ENCODE measurements at places on chromosomes 11 and 22.

GRCh38 chr22:31752096-31752847 lies 1.5 kb upstream of the DEPDC5 start:
- no peak for DNase-seq

DNA sequence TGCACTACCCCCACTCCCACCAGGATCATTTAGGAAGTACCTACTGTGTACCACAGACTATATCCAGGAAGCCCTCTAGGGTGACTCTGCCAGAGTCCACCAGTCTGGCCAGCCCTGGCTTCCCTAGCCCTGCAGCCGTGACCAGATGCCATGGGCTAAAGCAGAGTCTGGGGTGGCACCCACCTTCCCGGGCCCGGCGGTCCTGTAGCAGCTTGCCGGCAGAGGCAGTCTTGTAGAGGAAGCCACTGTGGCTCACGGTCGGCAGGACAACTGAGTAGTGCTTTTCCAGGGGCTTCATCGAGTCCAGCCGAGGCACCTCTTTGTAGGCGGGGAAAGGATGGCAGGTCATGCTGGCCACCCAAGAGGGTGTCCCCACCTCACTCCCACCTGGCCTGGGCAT lies 27.2 kb upstream of the PDE2A start:
- no peak for DNase-seq

- DNase-seq, result no peak
Measured at GRCh38 chr11:45176996-45177395, 30.6 kb downstream of the PRDM11 start.

- DNase-seq, result no peak
Measured at GRCh38 chr11:123671534-123671933, 17.1 kb upstream of the SCN3B start.

DNA sequence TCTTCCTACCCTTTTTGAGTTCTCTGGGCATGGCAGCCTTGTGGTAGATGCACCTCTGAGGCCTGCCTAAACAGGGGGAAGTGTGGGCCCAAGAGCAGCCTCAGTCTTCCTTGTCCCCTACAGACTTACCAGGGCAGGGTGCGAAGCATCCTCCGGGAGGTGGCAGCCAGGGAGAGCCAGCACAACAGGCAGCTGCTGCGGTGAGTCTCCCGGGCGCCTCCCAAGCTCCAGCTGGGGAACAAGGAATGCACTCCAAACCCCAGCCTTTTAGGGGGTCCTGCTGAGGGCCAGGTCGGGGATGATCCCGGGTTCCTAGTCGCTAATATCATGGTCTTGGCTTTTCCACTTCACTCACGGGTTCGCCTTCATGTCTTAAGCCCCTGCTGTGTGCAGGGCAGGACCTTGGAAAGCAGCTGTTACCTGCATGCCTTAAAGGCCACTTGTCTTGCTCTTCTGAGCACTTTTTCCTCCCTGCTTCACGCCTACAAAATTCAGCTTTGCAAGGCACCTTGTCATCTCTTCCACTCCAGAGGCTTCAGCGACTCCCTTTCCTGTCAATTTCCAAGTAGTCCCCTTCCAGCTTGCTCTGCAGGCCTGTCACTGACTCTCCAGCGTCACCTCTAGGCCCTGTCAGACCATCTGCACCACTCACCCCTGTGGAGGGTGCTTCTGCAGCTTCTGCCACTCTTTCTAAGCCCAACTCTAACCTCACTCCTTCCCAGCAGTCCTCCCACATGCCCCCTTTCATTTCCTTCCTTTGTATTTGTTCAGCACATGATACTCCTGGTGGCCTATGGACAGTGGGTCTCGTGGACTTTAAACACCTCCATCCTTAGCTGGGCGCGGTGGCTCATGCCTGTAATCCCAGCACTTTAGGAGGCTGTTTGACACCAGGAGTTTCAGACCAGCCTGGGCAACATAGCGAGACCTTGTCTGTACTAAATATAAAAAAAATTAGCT lies 57.0 kb downstream of the PISD start:
- DNase-seq, result no peak

- DNase-seq, result no peak
Measured at GRCh38 chr11:2813141-2813908, 72.2 kb downstream of the CDKN1C start.

DNA sequence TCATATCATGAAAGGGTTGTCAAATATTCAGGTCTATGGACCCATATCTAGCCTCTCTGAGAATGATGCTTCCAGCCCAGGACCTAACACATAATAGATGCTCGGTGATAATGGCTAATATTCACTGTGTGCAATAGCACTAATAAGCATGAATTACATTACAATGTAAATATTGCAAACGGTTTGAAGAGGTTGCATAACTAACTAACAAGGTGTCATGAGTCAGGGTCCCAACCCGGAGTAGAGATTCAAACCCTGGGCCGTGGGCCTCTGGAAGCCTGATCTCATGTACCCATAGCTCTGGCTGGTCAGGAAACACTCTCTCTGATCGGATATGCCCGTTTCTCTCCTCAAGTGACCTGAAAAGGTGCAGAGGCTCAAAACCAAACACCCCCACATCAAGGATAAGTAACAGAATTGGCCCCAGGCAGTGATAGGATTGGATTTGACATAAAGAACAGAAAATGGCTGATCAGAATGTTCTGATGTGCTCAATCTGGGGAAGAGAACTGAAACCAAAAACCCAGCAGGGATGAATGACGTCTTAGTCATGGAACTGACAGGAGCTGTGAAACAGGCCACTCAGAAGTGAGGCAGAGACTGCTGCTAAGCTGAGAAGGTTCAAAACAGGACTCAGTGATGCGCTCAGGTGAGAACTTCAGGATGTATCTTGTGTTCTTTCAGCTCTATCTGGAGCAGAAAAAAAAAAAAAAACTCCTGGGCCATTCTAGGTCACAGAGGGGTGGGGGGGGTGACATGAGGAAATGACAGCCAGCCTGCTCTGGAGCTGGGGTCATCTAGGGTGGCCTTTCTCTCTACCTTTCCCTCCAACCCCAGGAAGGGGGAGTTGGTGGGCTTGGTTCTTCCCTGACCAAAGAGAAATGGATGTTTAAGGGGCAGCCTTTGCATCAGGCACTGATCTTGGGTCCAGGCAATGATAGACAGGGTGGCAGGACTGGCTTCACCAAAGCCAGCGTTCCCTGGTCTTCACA lies 6.6 kb upstream of the KCTD17 start:
- no peak for DNase-seq

DNA sequence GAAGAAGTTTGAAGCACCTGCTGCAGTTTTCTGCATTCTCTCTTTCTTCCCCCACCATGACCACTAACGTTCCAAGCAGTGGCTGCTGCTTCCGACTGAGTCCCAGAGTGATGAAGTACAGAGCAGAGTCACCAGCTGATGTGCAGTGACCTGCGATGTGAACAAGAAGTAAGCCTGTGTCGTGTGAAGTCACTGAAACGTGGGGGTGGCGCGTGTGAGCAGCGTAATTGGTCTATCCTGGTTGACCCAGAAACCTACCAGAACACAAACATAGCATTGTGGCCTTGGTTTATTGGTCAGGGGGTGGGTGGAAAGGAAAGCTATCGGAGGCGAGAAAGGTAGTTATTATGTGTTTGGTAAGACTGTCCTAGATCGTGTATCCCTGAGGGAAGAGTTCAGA lies 3.5 kb downstream of the KRTAP5-7 start:
- no peak for DNase-seq

DNA sequence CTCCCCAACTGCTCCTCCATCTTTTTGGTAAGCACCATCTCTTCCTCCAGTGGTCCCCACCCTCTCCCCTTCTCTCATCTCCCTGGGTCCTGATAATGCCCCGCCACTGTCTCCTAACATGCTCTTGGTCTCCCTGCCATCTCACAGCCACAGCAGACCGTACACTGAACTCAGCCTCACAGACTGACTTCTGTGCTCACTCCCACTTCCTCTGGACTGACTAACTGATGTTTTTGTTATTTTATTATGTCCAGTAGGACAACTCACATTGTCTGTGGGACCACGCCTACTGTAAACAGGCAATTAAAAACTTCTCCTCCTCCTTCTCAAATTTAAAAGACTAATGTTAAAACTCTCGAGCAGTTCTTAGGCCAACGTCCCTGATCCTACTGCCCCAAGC lies 2.6 kb upstream of the GNAZ start:
- DNase-seq, result no peak
